ENCODE measurements at places on chromosomes 2 and 18. TPM values are rescaled to one million over a fixed set of nuclear protein-coding genes. Genes with fewer than 3 reads are reported as not detected.

- DNase-seq: no peak
Observed at GRCh38 chr2:152560166-152560565, 157.1 kb downstream of the PRPF40A start.

DSG2 gene
- total RNA-seq: 34.4 TPM

GRCh38 chr2:240839152-240840143 is 19.4 kb upstream of the KIF1A start:
- DNase-seq: no peak

GRCh38 chr2:112920923-112921532 is 10.1 kb downstream of the IL37 start:
- DNase-seq: no peak

- DNase-seq: peak; percentile 9
Observed at GRCh38 chr2:127545189-127545588, 9.7 kb downstream of the MYO7B start.

GRCh38 chr18:23200756-23201155 is 65.5 kb downstream of the CABLES1 start:
- DNase-seq: no peak

DNA sequence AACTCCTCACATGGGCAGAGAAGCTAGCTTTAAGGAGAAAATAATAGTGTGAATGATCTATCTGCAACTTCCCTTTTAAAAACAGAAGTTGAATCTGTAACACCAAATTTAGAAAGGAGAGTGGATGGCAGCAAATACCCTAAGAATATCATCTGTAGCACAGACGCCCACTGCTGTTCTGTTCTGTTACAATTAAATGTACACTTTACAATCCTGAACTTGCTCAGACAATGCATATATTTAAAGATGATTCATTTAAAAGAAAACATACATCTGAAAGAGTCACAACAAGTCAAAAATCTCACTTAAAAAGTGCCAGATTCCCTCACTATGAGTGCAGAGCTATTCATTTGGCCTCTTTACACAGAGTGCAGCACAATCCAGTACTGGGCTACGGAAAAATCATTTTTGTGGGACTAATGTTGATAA is 8.0 kb upstream of the SERTAD2 start:
- no peak for DNase-seq

- no peak for DNase-seq
Observed at GRCh38 chr2:43123028-43123427, 103.4 kb downstream of the ZFP36L2 start.

DNA sequence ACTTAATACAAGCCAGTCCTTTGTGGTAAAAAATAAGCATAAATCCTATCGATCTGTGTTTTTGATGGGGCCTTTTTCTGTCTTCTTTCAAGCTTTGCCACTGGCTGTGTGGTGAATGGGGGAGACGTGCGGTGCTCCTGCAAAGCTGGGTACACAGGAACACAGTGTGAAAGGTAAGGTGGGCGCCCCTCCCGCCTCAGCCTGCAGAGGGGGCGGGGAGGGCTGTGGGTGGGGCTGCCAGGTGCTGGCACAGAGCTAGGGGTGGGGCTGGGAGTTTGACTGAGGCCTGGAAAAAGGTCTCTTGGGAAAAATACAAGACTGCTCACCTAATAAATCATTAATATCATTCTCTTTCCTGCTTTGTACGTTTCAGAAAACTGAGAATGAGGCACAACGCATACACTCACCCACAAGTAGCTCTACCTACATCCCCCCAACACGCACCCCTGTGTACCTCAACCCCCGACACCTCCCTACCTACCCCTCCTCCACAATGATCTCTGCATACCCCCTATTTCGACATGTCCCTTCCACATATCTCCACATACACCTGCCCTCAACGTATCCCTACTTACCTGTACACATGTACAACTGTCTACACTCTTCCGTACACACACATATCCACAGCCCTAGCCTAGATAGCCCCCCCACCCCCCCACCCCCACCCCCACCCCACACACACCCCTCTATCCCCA is 129.7 kb upstream of the TTC39C start:
- DNase-seq: no peak

CABYR gene
- total RNA-seq: 0.59 TPM

C2orf66 gene
- not detected for total RNA-seq

DNA sequence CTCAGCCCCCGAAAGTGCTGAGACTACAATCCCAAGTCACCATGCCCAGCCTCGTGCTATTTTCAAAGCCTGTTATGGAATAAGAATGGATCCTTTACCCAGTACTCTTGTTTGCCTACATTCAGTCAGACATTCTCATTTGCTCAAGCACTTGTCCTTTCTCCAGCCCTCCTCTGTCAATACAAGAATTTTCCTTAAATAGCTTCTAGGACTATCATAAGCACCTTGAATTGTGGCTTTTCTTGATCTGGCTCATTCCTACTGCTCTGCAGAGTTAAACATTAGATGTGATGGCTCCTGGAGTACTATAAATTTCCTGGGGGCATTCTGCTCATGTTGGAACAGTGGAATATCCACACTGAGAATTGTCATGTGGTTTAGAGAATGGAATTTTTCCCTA is 506.1 kb downstream of the ARHGAP15 start:
- no peak for DNase-seq

- no peak for DNase-seq
Observed at GRCh38 chr18:4765401-4765800, 310.3 kb upstream of the DLGAP1 start.

EPB41L3 gene
- total RNA-seq: 14.0 TPM

DNA sequence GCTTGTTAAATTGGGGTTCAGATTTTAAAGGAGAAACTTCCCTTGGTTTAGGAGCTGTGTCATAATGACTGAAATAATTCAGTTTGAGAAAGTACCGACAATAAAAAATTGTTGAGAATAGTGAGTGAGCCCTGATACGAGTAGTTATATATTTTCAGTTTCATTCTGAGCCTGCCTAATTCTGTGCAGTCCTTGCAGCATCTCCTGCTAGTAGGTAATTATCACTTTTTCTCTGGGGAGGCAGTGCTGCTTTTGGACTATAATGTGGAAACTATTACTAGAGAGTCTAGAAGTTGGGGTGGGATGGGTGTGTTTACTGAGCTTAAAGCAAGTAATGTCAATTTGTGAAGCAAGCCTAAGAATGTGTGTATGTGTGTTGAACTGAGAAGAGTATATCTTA is 21.7 kb downstream of the ZNF638 start:
- DNase-seq: no peak

- no peak for DNase-seq
Observed at GRCh38 chr2:28362991-28363521, 29.6 kb upstream of the FOSL2 start.

Measured in cardiac septum (tissue), 1 donor.